NCI-H1436 (cell line): ENCODE measurements at places on chromosomes 6 and 20.
A peak's percentile ranks its signal among the peaks of the same experiment; 100 is the strongest.

DNA sequence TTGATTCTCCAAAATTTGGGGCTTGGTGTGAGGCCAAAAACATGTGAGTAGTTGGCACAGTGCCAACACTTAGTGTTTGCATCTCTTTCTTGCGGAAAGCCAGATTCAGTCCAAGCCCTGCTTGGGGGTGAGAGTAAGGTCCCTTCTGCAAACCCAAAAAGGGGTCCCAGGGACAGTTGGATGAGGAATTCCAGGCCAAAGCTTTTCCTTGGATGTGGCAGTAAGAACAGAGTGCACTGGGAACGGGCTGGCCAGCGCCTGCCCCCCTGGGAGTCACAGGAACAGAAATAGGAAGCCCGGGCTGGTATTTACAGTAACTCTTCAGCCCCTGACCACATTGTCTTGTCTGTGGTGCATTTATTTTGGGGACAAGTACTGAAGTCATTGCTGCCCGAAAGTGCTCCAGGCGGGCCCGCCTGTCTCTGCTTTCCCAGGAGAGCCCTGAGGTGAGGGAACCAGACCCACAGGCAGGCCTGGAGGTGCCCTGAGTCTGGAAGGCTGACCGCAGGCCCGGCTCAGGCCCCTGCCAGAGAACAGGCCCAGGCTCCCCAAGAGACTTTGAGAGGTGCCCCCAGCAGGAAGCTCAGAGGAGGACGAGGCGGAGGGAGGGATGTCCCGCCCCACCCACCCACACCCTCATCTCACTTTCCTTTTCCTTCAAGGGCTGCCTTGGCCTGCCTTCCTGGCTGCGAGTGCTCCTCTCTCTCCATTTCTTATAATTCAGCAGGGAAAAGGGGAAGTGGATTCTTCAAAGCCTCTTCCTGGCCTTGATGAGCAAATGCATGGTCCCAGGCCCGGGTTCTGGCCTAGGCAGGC lies 218.4 kb downstream of the MAFB start:
- DNase-seq = no peak

DNA sequence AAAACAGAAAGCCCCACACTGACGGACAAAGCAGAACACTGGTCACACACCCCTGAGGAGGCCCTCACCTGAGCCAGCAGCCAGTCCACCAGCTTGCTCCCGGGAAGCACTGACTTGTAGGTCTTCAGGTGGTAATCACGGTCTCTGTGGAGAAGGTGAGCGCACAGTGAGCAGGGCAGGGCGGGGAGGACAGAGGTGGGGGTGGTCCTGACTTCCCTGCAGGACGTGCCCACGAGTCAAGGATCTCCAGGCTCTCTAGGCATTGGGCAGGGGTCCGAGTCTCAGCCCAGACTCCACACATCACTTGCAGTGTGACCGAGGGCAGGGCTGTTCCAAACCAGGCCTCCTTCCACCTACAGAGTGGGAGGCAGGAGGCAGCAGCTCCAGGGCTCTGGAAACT lies 151.7 kb downstream of the PREX1 start:
- DNase-seq = no peak

GRCh38 chr20:47574616-47575364 lies 73.1 kb downstream of the NCOA3 start:
- DNase-seq = peak; percentile 61

DNA sequence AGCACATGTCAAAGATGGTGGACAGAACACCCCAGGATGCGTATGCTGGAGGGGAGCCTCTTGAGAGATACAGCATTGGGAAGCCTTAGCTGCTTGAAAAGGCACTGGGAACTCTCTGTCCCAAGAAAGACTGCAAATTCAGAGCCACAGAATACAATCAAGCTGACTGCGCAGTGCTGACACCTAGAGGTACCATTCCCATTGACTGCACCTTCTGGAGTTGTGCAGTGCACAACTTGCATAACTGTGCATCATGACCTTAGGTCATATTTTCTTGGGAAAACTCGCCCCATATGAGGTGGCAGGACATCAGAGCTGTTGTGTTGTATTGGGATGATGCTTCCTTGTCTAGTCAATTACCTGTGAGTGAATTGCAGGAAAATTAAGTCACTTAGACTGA lies 646.5 kb upstream of the NOX3 start:
- no peak for DNase-seq

DNA sequence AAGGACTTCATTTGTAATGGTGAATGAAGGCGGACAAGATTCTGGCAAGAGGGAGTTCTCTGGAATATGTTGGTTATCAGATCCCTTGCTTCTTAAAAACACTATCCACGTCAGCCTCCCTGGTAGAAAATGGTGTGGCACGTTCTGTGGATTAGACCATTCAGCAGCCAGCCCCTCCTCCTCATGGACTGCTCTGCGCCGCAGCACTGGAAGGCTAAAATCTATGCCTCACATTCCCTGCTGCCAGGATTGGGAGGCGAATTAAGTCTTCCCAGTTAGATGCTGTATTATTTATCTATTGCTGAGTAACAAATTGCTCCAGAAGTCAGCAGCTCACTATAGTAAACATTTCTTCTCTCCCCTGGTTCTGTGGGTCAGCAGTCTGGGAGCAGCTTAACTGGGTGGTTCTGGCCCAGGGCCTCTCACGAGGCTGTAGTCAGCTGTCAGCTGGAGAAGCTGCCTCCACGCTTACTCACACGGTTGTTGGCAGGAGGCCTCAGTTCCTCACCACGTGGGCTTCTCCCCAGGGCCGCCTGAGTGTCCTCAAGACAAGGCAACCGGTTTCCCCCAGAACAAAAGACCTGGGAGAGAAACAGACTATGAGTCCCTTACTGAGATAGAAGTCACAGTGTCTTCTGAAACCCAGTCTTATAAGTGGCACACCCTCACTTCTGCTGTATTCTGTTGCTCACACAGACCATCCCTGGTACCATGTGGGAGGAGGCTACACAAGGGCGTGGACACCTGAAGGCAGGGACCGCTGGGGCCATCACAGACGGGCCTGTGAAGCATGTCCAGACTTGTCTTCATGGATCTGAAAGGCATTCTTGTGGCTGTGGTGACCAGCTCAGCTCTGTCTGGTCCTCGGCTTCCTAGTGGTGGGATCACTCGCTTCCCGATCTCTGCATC lies 101.0 kb downstream of the NRN1 start:
- DNase-seq = peak; percentile 24

DNA sequence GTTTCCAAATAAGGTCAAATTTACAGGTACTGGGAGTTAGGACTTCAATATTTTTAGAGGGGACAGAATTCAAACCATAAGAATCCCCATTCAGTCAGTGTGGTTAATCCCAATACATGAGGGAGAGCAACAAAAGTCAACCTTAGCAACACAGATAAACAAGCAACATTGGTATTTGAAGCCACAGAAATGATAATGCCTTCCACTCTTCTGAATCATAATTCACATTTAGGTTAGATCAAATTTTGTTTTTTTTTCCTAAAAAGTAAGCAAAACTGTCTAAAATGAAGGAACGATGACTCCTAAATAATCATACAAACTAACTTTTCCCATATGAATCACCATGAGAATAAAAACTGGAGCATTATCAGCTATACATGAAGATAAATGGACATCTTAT lies 246.0 kb upstream of the TENT5A start:
- no peak for DNase-seq

DNA sequence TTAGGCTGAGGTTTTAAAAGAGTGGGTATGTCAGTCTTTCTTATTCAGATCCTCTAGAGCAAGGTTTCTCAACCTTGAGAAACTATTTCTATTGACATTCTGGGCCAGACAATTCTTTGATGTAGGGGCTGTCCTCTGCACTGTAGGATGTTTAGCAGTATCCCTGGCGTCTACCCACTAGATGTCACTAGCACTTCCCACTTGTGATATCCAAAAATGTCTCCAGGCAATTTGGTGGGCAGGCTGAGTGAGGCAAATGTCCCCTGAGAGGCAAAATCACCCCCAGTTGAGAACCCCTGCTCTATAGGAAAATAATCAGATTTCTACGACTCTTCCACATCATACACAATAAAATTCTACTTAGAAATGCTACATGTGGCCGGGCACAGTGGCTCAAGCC lies 7.7 kb upstream of the ZKSCAN8 start:
- peak; percentile 8 for DNase-seq

DNA sequence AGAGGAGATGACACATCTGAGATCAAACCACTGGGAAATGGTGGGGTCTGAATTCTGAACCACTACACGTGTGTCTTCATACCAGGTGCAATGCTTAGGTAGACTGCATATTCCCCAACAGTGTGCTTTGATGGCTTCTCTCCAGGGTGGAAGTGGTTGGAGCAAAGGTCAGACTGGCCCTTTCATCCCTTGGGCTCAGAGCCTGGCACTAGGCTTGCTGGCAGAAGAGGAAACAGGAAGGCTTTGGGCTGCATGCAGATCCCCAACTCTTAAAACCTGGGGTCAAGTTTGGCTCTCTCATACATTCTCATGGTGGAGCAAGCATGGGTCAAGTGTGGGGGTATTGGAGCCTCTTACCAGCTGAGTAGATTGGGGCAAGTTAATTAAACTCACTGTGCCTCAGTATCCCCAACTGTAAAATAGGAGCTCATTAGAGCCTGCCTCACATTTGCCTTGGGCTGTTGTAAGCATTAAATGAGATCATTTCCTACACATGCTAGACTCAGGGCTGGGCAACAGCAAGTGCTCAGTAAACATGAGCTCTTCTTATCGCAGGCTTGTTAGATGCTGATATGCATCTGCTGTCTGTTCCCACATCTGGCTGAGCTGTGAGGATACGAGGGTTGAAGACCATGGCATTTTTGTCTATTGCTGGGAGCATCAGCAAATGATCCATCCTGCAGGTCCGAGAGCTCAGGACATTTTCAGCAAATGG lies 51.6 kb upstream of the FAM83D start:
- no peak for DNase-seq

DNA sequence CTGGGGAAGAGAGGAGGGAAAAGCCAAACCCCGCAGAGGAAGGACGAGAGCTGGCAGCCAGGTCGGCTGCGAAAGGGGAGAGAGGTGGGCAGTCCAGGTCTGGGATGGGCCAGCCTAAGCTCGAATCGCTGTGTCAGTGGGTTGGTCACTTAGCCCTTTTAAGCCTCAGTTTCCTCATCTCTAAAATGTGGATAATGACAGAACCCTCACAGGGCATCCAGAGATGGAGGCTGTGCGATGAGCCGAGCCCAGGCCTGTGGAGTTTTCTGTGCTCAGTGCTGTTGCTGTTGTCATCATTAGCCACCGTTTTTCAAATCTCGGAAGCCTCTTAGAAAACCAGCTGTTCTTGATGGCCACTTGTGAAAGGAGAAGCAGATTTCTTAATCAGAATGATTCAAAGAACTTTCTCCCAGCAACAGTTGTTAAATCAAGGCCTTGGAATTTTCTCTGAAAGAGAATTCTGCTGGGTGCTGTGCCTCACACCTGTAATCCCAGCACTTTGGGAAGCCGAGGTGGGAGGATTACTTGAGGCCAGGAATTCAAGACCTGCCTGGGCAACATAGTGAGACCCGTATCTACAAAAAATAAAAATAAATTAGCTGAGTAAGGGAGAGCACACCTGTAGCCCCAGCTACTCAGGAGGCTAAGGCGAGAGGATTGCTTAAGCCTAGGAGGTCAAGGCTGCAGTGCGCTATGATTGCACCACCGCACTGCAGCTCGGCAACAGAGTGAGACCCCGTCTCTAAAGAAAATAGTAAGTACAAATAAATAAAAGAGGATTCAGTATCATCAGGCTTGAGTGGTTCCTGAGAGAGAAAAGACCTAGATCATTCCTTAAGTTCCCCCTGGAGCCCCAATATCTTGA lies 46.3 kb upstream of the ENTPD6 start:
- no peak for DNase-seq

DNA sequence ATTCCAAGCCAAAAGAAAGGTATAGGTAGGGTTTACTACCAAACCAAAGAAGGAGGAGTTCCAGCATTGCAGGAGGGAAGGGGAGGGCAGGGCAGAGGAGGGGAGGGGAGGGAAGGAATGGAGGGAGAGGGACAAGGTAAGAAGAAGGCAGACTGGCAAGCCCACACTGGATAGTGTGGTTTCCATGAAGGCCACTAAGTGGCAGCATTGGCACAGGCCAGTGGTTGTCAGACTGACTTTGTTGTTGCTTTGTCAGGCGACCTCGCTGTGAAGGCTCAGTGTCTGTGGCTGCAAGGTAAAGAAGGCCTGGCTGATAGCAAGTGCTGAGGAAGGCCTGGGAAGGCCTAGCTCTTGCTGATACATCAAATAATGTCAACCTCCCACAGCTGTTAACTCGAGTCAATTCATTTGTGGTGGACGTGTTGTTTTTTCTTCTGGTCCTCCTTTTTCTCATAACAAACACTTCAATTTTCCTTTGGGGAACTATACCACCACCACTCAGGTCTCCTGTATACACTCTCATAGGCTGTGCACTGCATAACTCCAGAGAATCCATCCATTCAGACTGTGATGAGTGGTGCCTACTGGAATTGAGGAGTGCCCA lies 7.7 kb upstream of the ZNF334 start:
- DNase-seq = peak; percentile 34

- peak; percentile 94 for DNase-seq
Measured at GRCh38 chr20:44018259-44018941, 103.7 kb downstream of the TOX2 start.

DNA sequence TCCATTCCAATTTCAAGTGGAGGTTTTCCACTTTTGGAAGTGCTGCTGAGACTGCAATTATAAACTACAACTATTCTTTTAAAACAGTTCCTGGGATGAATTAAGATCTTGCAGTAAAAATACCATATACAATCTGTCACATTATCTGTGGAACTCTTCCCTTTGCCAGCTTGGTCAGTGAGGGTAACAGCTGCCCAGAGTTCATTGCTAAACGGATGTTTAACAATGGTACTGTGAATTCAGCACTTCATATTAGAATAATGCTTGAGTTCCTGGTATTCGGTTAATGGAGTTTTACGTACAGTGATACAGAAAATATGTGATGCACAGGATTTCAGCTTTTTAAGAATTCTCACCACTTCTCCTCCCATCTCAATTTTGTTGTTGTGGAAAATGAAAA lies 51.5 kb downstream of the KCNS1 start:
- DNase-seq = no peak

DNA sequence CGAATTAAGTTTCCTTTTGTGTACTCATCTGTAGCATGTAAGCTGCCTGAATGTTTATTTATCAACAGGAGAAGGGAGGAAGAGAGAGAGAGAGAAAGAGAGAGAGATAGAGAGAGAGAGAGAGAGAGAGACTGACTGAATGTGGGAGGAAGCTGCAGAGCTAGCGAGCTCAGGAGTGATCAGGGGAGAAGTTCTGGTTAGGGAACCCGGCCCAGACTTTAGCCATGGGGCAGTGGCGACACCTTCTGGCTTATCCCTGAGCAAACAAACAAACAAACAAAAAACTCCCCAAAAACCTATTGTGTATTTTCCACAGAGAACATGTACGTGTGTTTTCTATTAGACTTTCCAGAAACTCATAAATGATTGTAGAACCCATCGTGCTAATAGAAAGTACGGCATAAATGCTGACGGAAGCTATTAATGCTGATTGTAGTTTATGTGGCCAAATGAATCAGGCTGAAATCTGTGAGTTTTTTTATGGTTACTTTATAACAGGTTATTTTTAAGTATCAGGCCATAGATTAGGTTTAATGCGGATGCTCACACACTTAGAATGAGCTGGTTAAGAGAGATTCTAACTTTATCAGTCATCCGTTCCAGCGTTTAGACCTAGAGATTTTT lies 92.8 kb downstream of the CLIC5 start:
- peak; percentile 65 for DNase-seq

DNA sequence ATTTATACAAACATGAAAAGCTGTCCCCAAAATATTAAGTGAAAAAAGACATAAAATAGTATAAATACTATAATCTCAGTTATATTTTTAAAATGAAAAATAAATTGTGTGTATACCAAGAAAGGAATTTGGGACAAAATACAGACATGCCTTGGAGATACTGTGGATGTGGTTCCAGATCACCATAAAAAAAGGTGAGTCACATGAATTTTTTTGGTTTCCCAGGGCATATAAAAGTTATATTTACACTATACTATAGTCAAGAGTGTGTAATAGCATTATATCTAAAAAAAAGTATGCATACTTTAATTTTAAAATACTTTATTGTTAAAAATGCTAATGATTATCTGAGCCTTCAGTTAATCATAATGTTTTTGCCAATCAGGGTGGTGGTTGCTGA lies 17.4 kb upstream of the SDHAF4 start:
- DNase-seq = no peak
